CMK (cell line): ENCODE measurements at places on chromosomes 7 and 10.

DNA sequence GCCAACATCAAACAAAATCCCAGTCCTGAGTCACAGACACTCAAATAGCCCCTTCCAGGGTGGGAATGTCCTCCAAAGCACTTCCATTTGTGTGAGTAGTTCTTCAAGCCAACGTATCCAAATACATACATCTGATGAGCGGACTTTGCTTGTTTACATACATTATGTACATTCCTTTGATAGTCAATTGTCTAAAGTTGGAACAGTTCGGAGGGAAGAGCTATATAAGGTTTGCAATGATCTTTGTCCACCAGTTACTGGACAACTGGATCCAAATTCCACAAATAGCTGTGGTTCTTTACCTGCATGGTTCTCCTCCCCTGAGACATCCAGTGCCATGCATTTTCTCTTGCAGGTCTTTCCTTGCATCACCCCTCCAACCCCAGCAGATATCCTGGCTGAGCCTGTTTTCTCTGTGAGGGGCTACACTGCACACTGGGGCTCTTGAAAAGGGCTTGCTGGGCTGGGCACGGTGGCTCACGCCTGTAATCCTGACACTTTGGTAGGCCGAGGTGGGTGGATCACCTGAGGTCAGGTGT is 4.7 kb upstream of the MGMT start:
- no peak for DNase-seq

DNA sequence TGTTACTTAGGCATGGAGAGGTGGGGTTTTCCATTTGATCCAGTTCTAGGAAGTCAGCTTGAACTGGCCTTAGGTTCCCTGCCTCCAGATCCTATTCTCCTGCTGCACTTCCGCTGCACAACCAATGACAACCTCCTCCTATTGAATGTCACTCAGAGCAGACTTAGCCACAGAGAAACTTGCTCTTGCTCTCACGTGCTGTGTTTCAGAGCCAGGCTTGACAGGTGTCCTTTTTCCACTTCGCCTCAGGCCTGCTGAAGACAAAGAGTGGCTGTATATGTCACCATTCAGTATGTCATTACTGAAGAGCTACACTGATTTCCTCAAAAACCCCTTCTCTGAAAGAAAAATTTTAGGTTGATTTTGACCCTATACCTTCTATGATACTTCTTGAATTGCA is 115.4 kb upstream of the ETV1 start:
- DNase-seq = no peak

GRCh38 chr7:153066711-153067110 is 307.2 kb downstream of the ACTR3B start:
- no peak for DNase-seq

DNA sequence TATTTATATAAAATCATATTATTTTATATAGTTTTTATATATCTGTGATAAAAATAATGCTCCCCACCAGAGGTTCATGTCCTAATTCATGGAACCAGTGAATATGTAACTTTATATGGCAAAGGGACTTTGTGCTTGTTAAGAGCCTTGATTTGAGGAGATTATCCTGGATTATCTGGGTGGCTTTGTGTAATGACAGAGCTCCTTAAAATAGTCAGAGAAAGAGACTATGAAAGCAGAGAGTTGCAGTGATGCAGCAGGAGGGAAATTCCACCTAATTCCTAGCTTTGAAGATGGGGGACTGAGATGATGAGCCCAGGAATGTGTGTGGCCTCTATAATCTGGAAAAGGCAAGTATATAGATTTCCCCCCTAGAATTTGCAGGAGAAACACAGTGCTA is 1034.2 kb upstream of the C7orf33 start:
- DNase-seq = no peak

DNA sequence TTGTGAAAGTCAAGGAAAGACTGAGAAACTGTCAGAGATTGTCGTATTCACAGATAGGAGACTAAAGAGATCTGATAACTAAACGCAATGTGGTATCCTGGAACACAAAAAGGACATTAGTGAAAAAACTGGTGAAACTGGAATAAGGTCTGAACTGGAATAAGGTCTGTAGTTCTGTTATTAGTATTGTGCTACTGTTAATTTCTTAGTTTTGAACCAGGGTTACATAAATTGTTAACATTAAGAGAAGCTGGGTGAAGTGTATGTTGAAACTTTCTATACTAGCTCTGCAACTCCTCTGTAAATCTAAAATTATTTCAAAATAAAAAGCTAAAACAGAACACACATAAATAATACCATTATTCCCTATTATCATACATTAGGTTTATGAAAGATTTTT is 3.4 kb upstream of the NT5C2 start:
- DNase-seq = no peak

- DNase-seq = no peak
Measured at GRCh38 chr10:78706726-78707540, 361.8 kb upstream of the ZMIZ1 start.

GRCh38 chr7:82805527-82805960 is 357.1 kb downstream of the PCLO start:
- DNase-seq = no peak

GRCh38 chr7:143983960-143984359 is 16.2 kb upstream of the OR6B1 start:
- DNase-seq = no peak

DNA sequence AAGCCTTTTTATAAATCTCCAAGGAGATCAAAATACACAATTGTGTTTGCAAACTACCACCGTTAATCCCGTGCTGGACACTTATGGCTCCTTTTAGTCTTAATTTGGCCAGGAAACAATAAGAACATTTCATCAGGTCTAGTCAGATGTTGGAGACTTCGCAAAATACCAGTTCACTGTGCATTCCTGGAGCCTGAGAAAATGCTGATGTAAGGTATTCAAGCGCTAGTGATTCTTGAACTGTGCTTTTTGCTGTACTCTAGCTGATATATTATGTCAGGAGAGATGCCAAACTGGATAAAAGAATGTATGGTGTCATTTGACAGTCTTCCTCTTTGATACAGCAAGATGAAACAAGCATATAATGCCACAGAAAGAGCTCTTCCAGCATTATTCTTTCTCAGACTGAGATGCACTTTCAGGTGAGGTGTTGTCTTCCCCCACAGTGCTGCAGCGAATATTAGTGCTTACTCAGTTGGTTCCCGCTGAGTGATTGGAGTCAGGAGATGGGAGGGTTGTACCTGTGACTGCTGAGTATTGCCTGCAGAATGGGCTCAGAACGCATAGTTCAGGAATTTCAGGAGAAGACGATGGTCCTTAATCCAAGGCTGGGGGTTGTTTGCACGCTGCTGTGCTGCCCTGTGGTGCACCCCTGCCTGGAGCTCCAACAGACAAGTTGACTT is 59.2 kb downstream of the OGDH start:
- no peak for DNase-seq

DNA sequence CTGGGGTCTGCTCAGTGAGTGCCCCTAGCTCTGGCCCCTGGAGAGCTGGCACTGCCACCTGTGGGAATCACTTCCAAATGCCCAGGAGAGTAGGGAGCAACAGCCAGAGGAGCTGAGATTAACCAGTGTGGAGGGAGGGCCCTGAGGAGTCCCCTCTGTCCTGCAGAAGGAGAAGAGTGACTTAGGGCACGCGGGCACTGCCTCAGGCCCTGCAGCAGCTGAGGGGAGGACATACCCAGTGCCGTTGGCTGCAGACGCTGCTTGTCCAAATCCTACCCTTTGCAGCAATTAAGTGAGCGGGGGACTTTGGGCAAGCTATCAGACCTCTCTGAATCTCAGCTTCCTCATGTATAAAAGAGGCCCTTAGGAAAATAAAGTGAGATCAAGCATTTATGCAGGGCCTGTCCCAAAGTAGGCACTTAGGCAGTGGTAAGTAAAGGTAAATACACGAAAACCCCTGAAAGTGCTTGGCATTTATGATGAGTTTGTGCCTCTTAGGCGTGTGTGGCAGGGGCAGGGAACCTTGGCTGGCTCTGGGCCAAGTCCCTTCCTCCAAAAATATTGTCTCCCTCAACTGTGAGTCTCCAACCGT is 16.9 kb downstream of the PRF1 start:
- DNase-seq = no peak

DNA sequence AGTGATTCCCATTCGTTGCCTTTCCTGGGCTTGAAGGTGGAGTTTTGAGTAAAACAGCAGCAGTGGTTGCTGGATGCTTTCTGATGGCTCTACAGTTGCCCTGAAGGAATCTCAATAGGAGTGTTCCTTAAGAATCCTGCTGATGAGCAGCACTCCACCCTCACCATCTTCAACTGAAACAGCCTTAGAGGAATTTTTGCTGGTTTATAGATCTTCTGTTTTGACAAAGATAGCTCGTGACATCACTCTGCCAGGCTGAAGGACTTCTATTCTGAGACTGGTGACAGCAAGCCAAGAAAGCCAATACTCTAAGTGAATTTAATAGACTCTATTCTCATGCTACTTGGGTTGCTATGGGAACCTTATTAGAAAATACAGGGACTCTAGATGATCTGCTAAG is 1014.7 kb downstream of the NRG3 start:
- DNase-seq = no peak

DNA sequence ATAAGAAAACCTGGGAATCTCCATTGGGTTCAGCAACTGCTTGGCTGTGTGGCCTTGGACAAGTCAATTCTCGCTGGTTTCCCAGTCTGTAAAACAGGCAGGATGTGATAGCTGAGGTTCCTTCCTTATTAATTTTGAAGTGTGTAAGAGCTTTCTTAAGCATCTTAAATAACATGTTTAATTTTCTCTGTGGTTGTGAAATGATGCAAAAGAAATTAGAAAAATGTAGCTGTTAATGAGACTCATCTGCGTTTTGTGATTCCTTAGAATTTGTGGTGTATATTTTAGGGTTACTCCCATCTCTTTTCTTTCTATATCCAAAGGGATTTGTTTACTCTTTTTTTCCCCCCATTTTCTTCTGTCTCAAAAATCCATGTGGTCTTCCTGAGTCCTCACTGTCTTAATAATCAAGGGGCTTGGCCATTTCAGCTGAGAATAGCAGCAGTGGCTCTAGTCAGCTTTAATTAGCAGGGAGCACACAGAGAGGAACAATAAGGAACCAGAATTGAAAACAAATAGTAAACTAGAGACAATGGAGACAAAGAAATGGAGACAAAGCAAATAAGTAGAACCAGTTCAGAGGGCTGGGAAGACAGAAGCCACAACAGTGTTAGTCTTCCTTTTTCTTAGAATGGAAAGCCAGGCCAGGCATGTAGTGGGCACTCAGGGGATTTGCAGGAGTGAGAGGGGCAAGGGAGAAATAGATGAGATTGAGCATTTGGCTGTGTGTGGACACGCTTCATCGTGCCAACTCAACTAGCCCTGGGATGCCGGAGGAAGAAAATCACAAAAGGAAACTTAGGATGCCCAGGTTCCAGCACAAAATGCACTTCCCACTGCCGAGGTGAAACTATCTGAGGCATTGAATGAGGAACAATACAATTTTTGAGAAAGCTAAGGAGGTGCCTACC is 93.9 kb downstream of the CHN2 start:
- no peak for DNase-seq

GRCh38 chr10:101565370-101565900 is 22.6 kb downstream of the POLL start:
- DNase-seq = no peak

- no peak for DNase-seq
Measured at GRCh38 chr7:52253953-52254352, 781.5 kb upstream of the POM121L12 start.

- no peak for DNase-seq
Measured at GRCh38 chr10:89347701-89348457, 20.1 kb downstream of the IFIT3 start.

DNA sequence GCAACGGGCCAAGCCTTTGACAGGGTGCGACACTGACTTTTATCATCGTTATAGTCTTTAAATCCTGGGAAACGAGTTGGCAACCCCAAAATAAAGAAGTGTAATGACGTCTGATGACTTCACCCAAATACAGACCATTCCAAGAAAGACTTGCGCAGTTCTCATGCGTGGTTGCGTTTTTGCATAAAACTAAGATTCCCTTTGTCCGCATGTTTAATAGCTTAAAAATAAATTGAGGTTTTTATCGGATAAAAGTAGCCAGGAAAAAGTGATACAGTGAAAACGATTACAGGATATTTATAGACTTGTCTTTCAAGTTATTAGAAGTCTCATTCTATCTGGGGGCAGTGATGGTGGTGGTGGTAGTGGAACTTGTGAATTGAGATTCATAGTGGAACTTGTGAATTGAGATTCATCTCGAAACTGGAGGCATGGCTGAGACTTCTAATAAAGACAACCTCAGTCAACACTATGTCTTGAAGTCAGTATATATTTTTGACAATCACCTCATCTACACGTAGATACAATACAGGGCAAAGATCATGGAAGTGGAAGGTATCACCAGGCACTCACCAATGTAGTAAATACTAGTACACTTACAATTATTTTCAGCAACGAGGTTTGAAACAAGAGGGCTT is 1.2 kb upstream of the NAMPT start:
- no peak for DNase-seq

GRCh38 chr7:121187676-121188075 is 141.1 kb upstream of the WNT16 start:
- DNase-seq = no peak
